Mesothelial cell of epicardium (in vitro differentiated cells): ENCODE measurements at places on chromosomes 6 and 20. TPM values are rescaled to one million over a fixed set of nuclear protein-coding genes. Genes with fewer than 3 reads are reported as not detected.

- no peak overlapping the region for H3K27ac ChIP-seq
- H3K4me1 ChIP-seq, result no peaks in the 10 kb centered on the region
- no peak overlapping the region for H3K4me3 ChIP-seq
- DNase-seq, result no peak
Observed at GRCh38 chr6:52022675-52023074, 64.7 kb downstream of the PKHD1 start.

The KIFC1 gene
- total RNA-seq, result 30.1 to 31.3 TPM (median 30.3 TPM) in 3 replicates

The APMAP gene
- 77.4 to 78.2 TPM (median 78.0 TPM) in 3 replicates for total RNA-seq

GRCh38 chr6:157060440-157060952 is 262.8 kb downstream of the TMEM242 start:
- H3K4me3 ChIP-seq, result no peak overlapping the region
- peaks cover 33% of the 10 kb centered on the region for H3K4me1 ChIP-seq
- no peak overlapping the region for H3K27ac ChIP-seq
- H3K36me3 ChIP-seq, result peaks cover 9% of the 10 kb centered on the region

The KIF25 gene
- total RNA-seq, result 0.47 to 1.6 TPM (median 0.95 TPM) in 3 replicates

GRCh38 chr20:20277894-20278335 is 90.0 kb upstream of the INSM1 start:
- no peaks in the 10 kb centered on the region for H3K4me1 ChIP-seq
- no peaks in the 10 kb centered on the region for H3K36me3 ChIP-seq
- DNase-seq, result no peak
- peaks cover 20% of the 10 kb centered on the region for H3K27me3 ChIP-seq
- H3K27ac ChIP-seq, result no peak overlapping the region

GRCh38 chr20:46900086-46900485 is 5.4 kb downstream of the EYA2 start:
- H3K4me3 ChIP-seq, result no peak overlapping the region
- H3K27ac ChIP-seq, result no peak overlapping the region
- peaks cover 56% of the 10 kb centered on the region for H3K4me1 ChIP-seq
- H3K36me3 ChIP-seq, result peaks cover 2% of the 10 kb centered on the region
- DNase-seq, result no peak

The NRN1 gene
- total RNA-seq, result not detected in 3 replicates

DNA sequence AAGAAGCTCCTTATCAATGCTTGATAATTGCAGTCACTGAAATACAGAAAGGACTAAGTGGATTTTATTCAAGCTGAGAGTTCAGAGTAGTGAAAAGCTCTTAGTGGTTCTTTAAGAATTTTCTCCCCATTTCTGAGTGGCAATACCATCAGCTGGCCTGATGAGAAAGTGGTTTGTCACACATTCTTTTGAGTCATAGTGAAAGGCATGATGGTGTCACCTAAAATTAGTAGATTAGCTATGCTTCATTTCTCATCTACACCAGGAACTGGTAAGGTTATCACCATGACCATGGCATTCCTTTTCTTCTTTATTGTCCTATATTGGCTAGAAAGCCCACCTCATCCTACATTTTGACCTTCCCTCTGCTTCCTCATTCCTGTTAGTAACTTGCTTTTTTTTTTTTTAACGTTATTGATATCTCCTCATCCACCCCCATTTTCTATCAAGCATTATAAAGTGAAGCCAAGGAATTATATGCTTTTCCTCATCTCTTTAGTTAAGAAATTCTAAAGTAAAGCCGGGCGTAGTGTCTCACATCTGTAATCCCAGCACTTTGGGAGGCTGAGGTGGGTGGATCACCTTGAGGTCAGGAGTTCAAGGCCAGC is 67.4 kb upstream of the LOC128125822 start:
- H3K4me1 ChIP-seq, result peaks cover 2% of the 10 kb centered on the region
- no peaks in the 10 kb centered on the region for H3K36me3 ChIP-seq
- no peak overlapping the region for H3K27ac ChIP-seq
- peaks cover 7% of the 10 kb centered on the region for H3K27me3 ChIP-seq
- no peak for DNase-seq

GRCh38 chr20:57250607-57251343 is 15.7 kb downstream of the BMP7 start:
- H3K27ac ChIP-seq, result no peak overlapping the region
- peaks cover 21% of the 10 kb centered on the region for H3K4me1 ChIP-seq
- peaks cover 3% of the 10 kb centered on the region for H3K36me3 ChIP-seq
- no peaks in the 10 kb centered on the region for H3K27me3 ChIP-seq

GRCh38 chr6:51024126-51024525 is 205.5 kb downstream of the TFAP2B start:
- peaks cover 3% of the 10 kb centered on the region for H3K27me3 ChIP-seq
- DNase-seq, result no peak
- peaks cover 17% of the 10 kb centered on the region for H3K4me1 ChIP-seq
- no peaks in the 10 kb centered on the region for H3K36me3 ChIP-seq
- no peak overlapping the region for H3K4me3 ChIP-seq

- no peak overlapping the region for H3K27ac ChIP-seq
- H3K4me1 ChIP-seq, result no peaks in the 10 kb centered on the region
- no peak overlapping the region for H3K4me3 ChIP-seq
- no peaks in the 10 kb centered on the region for H3K36me3 ChIP-seq
- no peaks in the 10 kb centered on the region for H3K27me3 ChIP-seq
Observed at GRCh38 chr6:127956260-127956888, 55.5 kb upstream of the THEMIS start.

- H3K27ac ChIP-seq, result no peak overlapping the region
- DNase-seq, result no peak
- H3K36me3 ChIP-seq, result peaks cover 2% of the 10 kb centered on the region
- H3K4me3 ChIP-seq, result no peak overlapping the region
- no peaks in the 10 kb centered on the region for H3K27me3 ChIP-seq
Observed at GRCh38 chr6:76382201-76382600, 309.7 kb upstream of the IMPG1 start.

The STX7 gene
- total RNA-seq, result 46.9 to 48.1 TPM (median 47.9 TPM) in 3 replicates

The B3GALT4 gene
- total RNA-seq, result 3.9 to 4.6 TPM (median 4.3 TPM) in 3 replicates
